Tibial nerve (tissue), 4 donors: ENCODE measurements at places on chromosomes 16 and 17.

DNA sequence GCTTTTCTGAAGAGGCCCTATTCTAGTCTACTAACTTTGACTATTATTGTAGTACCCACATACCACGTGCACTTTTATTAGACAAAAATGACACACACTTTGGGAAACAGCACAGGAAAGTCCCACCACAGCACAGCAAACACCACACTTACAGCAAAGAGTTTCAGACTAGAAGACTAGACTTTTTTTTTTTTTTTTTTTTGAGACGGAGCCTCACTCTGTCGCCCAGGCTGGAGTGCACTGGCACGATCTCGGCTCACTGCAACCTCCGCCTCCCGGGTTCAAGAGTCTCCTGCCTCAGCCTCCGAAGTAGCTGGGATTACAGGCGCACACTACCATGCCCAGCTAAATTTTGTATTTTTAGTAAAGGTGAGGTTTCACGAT, 20.1 kb downstream of the YWHAE start:
- no peaks in the 10 kb centered on the region for H3K27me3 ChIP-seq
- no peak overlapping the region for H3K27ac ChIP-seq
- no peak for DNase-seq
- peaks cover 69% of the 10 kb centered on the region for H3K4me1 ChIP-seq
- no peak overlapping the region for H3K4me3 ChIP-seq

DNA sequence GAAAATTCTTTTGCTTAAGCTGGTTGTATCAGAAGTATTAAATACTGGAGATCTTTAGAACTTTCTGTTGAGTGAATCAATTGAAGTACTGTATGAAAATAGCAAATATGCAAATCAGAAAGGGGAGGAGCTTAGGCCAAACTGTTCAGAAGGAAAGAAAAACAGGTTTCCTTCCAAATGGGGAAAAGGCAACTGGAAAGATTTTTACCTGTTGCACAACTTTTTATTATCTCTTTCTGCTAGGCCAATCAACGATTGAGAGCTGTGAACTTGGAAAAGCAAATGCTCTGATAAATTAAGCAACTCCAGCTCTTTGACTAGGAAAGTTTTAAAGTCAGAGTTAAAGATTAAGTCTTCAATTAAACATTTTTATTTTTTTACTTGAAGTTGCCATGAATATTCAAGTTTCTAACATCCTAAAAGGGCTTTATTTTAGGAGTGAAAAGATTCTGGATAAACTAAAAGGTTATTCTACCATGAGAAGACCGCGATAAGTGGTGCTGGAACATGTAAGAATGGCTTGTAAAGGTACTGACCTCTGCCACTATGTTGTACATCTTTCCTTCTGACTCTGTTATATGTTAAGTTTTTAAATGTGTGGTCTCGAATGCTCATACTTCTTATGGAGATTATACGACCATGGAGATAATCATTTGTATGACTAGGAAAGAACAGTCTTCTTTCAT, 16.5 kb downstream of the DCUN1D3 start:
- no peaks in the 10 kb centered on the region for H3K36me3 ChIP-seq
- H3K4me3 ChIP-seq, result no peak overlapping the region
- no peaks in the 10 kb centered on the region for H3K27me3 ChIP-seq
- no peak for DNase-seq

DNA sequence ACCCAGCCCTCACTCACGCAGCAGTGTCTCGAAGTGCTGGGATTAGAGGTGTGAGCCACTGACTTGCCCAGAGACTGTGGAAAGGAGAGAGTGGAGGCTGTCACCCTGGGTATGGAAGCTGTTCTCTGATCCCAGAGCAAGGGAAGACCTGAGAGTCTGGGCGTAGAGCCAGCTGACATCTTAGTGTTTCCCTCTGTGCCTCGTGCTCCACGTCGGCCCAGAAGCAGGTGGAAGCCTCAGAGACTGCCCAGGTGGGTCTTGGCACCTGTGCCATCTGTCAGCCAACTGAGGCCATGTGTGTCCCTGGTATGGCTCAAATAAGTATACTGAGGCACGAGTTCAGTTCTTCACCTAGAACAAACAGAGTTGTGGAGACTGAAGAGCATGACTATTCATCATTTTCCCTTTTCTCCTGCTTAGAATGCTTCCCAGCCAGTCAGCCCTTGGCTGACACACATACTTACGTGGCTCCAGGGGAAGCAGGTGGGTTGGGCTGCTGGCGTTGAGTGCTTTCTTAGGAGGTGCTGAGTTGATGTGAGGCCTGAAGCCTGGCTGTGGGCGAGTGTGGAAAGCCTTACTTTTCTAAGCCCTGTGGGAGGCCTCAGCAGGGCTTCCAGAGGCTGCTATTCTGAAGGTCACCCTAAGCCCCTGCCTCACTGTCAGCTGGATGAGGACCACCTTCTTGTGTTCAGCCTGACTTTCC, 8.1 kb downstream of the CTRL start:
- H3K4me1 ChIP-seq, result peaks cover 71% of the 10 kb centered on the region
- H3K4me3 ChIP-seq, result no peak overlapping the region
- no peaks in the 10 kb centered on the region for H3K27me3 ChIP-seq
- H3K36me3 ChIP-seq, result peaks cover 40% of the 10 kb centered on the region
- peak overlapping the region; percentile 16 for H3K27ac ChIP-seq

DNA sequence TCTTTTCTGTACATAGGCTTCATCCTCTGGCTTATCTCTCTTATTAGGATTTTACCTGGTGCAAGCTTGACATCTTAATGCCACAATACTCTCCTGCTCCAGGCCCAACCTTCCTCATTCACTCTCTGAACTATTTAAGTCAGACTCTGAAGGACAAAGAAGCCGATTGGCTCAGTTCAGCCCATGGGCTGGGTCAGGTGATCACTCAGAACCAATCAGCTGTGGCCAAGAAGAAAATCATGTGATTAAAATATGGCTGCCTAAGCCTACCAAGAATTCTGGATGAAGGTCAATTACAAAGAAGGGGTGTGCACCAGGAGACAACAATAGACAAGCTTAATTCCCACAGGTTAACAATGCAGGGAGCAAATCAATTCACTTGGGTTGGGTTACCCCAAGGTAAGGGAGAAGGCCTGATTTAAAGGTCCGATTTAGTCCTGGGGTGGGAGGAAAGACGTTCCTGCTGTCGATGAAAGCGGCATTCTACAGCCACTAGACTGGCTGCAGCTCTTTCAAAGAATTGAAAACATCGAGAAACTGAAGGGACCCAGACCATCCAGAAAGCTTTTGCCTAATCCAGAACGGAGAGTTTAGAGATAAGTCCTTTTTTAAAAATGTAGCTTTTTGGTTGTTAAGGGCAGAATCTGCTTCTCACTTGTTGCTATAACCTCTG, 42.9 kb upstream of the NFAT5 start:
- no peaks in the 10 kb centered on the region for H3K4me1 ChIP-seq
- no peak for DNase-seq
- H3K36me3 ChIP-seq, result no peaks in the 10 kb centered on the region
- no peak overlapping the region for H3K4me3 ChIP-seq
- no peaks in the 10 kb centered on the region for H3K27me3 ChIP-seq
- no peak overlapping the region for H3K27ac ChIP-seq

DNA sequence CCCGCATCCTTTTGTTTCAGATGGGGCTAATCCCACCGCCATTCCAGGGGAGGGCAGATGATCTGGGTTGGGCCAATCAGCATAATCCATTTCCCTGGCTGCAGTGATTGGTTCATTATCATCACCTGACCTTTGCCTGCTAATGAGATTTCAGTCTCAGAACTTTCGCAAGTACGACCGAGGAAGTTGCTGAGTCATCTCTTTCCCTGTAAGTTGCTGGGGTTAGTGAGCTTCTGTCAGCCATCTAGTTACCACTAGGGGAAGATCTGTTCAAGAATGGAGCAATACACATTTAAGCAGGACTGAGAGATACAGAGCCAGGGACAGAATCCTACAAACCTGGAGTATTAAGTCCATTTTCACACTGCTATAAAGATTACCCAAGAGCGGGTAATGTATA, 65.3 kb upstream of the NUDT7 start:
- no peak overlapping the region for H3K27ac ChIP-seq
- no peaks in the 10 kb centered on the region for H3K4me1 ChIP-seq
- no peaks in the 10 kb centered on the region for H3K36me3 ChIP-seq
- DNase-seq, result no peak
- H3K4me3 ChIP-seq, result no peak overlapping the region

GRCh38 chr17:42681976-42682721, at the start of gene CNTNAP1:
Gene CNTNAP1 (plus strand): TSS chr17:42682531. CDS start chr17:42682830, 299 bp downstream.
- DNase-seq, result no peak
- H3K27me3 ChIP-seq, result no peaks in the 10 kb centered on the region
- peaks cover 50% of the 10 kb centered on the region for H3K4me1 ChIP-seq

DNA sequence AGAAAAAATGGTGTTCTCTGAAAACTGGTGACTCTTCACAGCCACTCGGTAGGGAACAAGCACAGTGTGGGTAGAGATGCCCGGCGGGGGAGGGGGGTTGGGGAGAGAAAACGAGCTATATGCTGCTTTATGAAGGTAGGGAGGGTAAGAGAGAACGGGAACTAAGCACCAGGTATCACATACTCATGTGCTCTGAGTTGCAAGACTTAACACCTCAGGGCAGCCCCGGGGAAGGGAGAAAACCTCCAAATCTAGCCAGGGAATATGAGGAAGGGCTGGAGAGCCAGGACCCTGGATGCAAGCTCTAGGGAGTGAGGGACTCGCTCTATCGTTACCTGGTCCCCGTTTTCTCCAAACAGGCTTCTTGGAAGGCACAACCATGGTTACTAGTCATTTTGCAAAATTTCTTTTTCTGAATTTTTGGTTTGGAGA, 35.3 kb downstream of the HIC1 start:
- peaks cover 48% of the 10 kb centered on the region for H3K4me1 ChIP-seq
- H3K36me3 ChIP-seq, result no peaks in the 10 kb centered on the region
- no peak for DNase-seq

DNA sequence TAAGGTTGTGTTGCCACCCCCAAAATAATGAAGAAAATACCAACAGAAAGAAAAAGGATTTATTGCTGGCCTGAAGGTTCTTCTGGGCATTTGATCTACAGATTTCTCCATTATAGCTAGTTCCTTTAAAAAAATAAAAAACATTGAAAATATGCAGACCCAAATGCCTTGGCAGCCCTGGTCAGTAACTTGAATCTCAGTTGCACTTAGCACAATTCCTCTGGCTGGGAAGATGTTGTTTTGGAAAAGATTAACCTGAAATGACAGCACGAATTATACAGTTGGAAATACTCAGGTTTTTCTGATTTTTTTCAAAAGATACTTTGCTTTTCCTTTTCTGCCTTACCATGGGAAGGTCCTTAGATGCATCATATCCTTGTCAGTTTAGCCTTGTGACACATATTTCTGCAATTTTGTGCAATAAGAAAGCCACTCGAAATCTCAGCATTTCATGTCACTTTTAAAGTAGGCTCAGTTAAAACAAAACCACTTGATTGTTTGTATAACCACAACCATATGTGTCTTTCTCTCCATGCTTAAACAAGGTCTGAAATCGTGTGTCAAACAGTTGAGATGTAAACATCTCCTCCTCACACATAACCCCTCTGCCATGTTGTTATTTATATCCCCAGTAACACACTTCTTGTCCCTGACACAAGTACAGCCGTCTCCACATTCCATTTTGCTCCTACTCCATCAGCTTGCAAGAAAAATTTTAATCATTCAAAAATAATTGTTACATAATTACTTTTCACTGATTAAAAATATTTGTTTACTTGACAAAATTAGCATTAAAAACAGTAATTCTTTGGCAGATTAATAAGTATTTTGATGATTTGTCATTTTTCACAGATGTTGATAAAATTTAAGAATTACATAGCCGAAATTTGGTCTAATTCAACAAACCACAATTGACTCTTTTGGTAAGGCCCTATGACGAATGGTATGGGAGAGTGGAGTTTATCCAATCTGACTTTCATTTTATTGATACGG, 61.1 kb downstream of the SIAH1 start:
- H3K36me3 ChIP-seq, result no peaks in the 10 kb centered on the region
- no peak overlapping the region for H3K4me3 ChIP-seq
- peaks cover 1% of the 10 kb centered on the region for H3K4me1 ChIP-seq
- H3K27ac ChIP-seq, result no peak overlapping the region
- no peaks in the 10 kb centered on the region for H3K27me3 ChIP-seq
- no peak for DNase-seq

- no peaks in the 10 kb centered on the region for H3K27me3 ChIP-seq
- H3K4me3 ChIP-seq, result no peak overlapping the region
- H3K4me1 ChIP-seq, result no peaks in the 10 kb centered on the region
- no peak overlapping the region for H3K27ac ChIP-seq
- DNase-seq, result no peak
Observed at GRCh38 chr16:20424129-20424866, 15.0 kb downstream of the ACSM5 start.

DNA sequence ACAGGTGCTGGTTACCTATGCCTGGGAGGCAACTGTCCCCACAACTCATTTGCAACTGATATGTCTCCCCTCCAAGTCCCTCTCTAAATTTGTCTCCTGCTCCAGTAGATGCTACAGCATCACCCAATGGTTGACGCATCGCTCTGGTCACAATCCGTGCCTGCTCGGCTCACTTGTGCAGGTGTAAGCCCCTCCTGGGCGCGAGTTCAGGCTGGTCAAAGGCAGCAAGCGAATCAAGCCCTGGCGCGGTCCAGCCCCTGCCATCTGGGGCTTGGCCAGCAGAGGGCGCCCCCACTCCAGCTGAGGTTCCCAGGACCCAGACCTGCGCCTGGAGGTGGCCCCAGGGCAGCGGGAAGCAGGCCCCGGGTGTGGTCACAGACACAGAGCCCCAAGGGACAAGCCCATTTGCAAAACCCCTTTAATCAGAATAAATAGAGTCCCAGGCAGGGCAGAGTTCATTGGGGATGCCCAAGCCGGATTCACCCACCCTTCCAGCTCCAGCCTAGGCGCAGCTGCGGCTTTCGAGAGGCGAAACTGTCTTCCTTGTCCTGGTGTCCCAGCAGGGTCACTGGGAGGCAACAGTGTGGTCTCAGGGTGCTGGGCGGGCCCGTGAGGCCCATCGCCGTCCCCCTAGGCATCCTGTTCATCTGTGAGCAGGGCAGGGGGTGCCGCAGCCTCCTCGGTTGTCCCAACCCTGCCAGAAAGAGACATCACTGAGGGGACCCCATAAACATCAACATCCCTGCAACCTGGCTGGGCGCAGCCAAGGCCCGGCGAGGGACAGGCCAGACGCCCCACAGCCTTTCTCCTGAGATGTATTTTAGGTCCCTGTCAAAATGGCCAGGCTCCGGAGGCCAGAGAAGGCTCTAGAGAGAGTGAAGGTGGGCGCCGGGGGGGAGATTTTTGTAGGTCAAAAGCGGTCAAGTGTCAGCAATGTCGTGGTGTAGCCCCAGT, 15.8 kb downstream of the TMC6 start:
- DNase-seq, result peak; percentile 67
- no peaks in the 10 kb centered on the region for H3K27me3 ChIP-seq
- no peaks in the 10 kb centered on the region for H3K4me1 ChIP-seq
- no peaks in the 10 kb centered on the region for H3K36me3 ChIP-seq
